ENCODE measurements at places on chromosomes 5 and 9.

GRCh38 chr9:89806371-89807100 is 201.7 kb downstream of the GADD45G start:
- H3K27me3 ChIP-seq, result peaks cover 9% of the 10 kb centered on the region
- no peak overlapping the region for H3K27ac ChIP-seq

DNA sequence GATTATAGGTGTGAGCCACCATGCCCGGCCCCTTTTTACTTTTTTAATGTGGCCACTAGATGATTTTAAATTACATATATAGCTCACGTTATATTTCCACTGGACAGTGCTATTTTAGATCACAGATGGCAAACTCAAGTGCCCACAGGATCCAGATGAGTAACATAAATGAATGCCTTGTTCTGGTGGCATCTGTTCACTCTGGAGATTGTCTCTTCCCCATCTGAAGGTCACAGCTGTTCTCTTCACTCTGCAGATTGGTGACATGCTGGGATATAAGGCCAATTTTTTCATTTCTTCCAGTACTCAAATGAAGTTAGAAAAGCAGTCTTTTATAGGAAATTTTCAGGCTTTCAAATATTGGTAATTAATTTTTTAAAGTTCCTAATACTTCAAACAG is 160.1 kb downstream of the DOCK8 start:
- no peaks in the 10 kb centered on the region for H3K4me1 ChIP-seq
- H3K4me3 ChIP-seq, result no peak overlapping the region
- no peak for DNase-seq

DNA sequence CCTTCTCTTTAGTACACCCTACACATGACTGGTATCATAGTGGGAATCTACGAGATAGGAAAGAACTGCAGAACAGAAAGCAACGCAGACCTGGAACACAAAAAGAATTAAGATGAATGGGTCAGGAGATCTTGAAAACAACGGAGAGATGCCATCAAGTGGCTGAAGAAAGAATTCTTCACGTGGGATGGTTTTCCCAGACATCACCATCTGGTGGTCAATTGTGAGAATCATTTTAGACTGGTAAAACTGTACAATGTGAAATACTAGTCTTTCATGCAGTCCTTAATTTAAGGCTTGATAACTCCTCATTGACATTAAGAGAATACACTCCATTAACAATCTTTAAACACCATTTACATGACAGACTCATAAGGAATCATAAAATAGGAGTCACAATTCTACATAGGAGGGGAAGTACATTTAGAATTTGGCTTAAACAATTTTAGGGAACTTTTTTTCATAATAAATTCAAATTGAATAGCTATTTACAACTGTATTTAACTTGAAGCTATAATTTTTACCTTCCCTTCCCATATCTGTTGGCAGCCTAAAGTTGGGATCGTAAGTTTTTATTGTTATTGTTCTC is 128.4 kb upstream of the TRPM3 start:
- H3K36me3 ChIP-seq, result no peaks in the 10 kb centered on the region
- DNase-seq, result no peak
- no peaks in the 10 kb centered on the region for H3K4me1 ChIP-seq
- H3K27me3 ChIP-seq, result peaks cover 4% of the 10 kb centered on the region
- H3K27ac ChIP-seq, result no peak overlapping the region

- no peak overlapping the region for H3K4me3 ChIP-seq
- H3K27ac ChIP-seq, result no peak overlapping the region
- no peaks in the 10 kb centered on the region for H3K27me3 ChIP-seq
- DNase-seq, result peak; percentile 61
- H3K4me1 ChIP-seq, result peaks cover 10% of the 10 kb centered on the region
Observed at GRCh38 chr5:177317959-177318377, 6.3 kb upstream of the MXD3 start.

DNA sequence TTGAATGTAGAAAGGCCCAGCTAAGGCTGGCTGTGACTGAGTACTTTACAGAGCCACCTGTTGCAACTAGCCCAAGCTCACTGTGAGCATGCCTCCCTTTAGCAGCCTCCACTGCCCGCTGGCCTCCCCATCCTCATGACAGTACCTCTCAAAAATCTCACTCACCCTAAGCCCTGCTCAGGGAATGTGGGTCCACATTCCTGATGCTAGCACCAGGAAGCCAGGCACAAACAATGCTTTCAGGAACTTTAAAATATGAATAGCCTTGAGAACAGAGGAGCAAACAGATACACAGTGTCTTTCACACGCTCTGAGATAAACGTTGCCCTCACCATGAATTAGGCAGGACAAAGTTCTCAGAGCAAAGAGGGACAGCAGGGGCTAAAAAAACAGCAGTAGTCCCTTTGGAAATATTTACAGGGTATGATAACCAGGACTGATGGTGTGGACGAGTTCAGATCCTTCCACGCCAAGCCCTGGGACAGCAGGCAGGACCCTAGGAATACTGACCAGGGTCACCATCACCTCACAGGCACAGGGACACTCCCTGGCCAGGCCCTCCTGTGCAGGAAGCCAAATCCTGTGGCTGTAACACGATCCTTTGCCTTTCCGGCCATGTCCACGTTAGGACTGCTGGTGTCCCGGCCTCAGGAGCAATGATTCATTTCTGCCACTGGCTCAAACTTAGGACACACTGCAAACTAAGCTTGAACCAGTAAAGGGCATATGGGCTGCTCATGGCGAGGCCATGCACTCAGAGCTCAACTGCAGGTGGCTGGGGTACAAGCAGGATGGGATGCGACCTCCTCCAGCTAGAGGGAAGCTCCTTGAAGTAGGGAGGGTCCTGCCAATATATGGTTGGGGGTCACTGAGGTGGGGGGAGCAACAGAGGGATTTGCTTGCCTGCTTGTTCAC is 9.6 kb downstream of the ACSL6 start:
- DNase-seq, result no peak
- H3K27me3 ChIP-seq, result peaks cover 5% of the 10 kb centered on the region
- H3K36me3 ChIP-seq, result no peaks in the 10 kb centered on the region
- H3K27ac ChIP-seq, result no peak overlapping the region
- no peak overlapping the region for H3K4me3 ChIP-seq

- H3K27me3 ChIP-seq, result no peaks in the 10 kb centered on the region
- no peak for DNase-seq
- no peaks in the 10 kb centered on the region for H3K4me1 ChIP-seq
- no peak overlapping the region for H3K4me3 ChIP-seq
Observed at GRCh38 chr5:124021776-124022175, 509.8 kb downstream of the CSNK1G3 start.

DNA sequence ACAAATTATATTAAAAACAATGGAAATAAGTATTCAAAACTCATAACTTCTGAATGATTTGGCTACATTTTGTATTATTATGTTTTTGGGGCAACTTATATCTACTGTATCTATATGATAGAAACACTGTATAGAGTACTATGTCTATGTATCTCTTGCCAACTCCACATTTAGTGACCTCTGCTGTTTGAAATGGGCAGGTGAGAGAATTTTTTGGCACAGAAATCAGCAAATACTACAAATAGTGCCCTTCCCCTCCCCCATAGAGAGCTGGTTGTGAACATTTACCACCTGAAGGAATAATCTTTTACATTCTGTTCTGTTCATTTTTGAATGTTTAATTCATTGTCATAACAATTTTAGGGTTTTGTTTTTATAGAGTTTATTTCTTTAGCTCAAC is 545.3 kb downstream of the PDE4D start:
- peaks cover under 1% of the 10 kb centered on the region for H3K4me1 ChIP-seq
- no peak overlapping the region for H3K27ac ChIP-seq
- no peak for DNase-seq
- no peaks in the 10 kb centered on the region for H3K27me3 ChIP-seq

DNA sequence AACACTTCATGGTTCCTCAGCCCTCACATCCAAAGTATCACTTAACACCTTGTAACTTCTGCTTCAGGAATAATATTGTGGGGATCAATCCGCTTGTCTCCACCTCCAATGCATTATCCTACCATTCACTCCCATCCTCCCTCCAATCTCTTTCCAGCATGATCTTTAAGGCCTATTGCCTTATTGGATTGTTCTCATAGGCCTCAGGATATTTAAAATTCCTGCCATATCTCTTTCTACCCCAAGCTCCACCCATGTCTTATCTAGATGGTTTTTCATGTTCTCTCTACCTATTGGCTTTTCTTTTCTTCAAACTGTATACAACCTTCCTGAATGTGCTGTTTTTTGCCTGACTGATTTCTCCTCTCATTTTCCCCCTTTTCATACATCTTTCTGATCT is 7.2 kb downstream of the KDM4C start:
- no peak for DNase-seq
- H3K4me3 ChIP-seq, result no peak overlapping the region
